ENCODE measurements at places on chromosomes 2 and 18. TPM values are rescaled to one million over a fixed set of nuclear protein-coding genes. Genes with fewer than 3 reads are reported as not detected.

Gene GREB1L
- total RNA-seq = not detected

Gene RUFY4
- total RNA-seq = 1.8 TPM

DNA sequence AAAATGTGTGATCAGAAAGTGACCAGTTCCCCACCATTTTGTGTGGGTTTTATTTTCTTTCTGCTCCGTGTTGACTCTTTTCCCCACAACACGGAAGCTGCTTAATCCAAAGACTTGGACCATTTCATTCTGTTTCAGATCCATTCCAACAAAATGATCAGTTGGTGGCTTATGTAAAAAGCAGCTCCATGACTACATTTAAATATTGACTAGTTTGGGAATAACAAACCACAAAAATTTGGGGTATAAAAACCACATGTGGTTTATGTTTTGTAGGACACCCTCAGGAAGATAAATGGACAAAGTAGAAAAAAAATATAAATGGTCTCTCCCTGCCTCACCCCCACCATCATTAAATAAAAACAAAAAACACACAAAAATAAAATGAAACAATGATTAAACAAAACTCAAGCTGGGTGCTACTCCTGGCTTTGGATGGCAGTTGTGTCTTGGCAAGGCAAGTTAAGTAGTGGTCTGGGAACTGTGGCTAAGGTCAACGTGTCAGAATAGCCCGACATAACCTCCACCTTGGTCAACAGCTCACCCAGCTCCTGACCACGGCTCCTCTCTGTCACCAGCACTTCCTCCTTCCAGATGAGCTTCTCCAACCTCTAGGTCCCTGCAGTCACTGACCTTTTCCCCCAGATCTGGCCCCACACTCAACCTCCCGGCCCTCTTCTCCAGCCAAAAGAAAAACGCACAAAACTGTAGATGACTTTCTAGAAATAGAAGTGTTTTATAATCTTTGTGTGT is 12.8 kb upstream of the WIPF1 start:
- DNase-seq = no peak

DNA sequence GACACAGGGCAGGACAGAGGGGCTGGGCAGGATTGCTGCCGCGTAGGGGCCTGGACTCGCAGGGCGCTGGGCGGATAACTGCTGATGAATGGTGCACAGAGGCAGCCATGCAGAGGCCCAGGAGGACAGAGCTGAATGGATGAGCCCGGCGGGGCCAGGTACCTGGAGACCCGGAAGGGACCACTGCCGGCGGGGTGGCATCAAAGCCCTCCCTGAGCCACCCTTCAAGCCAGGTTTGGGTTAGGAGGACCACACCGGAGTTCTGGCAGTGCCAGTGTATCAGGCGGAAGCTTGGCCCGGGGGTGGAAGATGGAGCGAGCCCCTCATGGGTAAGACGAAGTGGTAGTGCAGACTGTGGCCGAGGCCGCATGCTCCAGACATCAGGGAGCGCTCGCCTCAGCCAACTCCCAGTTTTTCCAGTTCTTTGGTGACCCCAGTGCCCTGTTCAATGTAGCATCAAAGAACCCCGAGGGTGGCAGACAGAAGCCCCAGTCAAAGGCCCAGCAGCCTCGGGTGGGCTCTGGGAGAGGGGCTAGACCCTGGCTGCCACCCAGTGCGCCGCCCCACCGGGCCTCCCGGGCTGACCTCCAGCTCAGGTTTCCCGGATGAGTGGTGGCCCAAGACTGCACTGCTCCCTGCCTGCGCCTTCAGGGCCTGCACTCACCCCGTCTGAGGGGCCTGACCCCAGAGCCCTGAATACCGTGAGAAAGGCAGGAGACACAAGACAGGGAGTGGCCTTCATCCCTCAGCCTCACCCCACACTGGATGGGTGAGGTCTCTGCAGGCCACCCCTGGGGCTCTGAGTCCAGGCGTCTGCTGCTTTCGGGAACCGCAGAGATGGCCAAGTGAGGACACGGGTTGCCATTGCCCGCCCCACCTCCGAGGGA is 50.9 kb downstream of the ACAA2 start:
- DNase-seq = no peak
